ENCODE measurements at places on chromosomes 3 and 15.

DNA sequence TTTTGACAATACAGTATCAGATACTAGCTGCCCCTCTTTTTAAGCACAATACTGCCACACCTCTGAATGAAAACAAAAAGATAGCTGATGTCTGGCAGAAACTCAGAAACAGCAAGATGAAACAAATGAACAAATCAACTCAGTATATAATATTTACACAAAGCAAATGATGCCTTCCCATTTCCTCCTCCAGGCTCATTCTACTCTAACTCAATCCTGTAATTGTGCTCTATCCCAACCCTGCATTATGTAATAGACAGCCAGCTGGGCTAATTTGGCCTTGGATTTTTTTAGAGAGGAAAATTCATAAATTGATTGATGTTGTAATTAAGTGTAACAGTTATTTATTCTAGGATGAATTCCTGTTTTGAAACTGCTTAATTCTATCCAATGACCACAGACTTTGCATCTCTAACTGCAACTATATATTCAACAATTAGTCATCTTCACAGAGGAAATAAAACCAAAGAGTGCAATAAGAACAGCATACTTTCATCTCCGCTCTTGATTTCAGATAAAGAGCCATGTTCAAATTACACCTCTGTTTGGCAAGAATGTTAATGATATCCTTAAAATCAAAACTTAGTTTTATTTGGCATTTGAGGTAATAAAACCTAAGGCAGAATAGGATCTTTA is 6.1 kb downstream of the ATG3 start:
- no peak for DNase-seq

DNA sequence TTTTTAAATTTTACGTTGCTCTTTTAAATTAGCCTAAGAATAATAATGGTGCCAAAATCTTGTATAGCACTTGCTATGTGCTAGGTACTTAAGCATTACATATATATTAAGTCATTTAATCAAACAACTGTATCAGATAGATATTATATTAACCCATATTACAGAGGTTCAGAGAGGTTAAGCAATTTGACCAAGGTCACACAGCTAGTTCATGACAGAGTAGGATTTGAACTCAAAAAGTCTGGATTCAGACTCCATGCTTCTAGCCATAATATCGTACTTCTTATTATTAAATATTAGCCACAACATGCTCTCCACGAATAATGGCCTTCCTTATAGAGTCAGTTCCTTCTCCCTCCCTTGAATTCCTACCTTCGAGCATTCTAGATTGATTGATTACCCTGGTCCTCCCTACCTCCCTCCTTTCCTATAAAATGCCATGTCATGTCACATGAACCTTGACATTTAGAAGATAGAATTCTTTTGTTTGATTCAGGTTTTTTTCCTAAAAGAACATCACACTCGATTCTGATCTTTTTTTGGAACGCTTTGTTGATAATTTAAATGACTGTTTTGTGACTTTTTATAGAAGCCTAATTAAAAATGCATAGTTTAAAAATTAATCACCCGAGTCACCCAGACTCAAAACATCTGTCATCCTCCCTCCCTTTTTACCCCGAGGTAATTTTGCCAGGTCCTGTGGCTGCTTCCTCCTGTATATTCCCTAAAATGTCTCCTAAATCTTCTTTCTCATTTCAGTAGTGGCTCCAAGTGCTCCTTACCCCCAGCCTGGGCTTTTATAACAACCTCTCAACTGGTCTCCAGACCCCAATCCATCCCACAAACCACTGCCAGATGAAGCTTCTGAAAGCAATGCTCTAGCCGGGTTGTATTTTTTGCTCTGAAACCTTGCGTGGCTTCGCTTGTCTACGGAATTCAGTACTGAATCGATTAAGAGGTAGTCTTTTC is 8.5 kb upstream of the PSMD6 start:
- DNase-seq: no peak

DNA sequence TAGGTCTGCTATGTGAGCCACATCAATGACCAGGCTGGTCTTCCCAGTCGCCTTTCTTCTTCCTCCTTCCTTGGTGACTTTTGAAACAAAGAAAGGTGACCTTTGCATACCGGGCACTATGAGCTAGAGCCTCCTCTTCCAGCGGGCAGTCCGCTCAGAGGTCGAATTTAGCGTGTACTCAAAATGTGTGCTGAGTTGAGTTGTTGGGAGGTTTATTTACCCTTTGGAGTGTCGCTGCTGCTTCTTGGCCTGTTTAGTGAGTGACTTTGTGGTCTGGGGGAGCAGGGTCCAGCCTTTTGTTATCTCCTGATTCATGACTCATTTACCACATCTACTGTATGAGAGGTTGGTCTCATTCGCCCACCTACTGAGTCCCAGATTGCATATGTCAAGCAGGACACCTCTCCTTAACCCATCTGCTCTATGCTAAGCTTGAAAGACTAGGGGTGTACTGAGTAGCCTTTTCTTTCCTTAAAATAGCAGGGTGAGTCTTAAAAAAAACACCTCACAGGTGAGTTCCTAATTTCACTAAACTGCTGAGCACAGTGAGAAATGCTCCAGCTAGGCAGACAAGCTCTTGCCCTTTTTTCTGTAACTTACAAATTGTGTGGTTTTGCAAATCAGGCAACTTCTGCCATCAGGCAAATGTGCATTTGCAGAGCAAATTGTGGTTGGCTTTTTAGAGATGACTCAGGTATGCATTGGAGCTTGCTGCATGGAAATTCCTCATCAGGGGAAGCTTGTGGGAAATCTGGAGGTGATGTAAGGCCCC is 3.2 kb upstream of the SIAH2 start:
- DNase-seq: no peak

- DNase-seq: no peak
These were observed 10.1 kb downstream of the ETV5 start for GRCh38 chr3:186098740-186099139.

DNA sequence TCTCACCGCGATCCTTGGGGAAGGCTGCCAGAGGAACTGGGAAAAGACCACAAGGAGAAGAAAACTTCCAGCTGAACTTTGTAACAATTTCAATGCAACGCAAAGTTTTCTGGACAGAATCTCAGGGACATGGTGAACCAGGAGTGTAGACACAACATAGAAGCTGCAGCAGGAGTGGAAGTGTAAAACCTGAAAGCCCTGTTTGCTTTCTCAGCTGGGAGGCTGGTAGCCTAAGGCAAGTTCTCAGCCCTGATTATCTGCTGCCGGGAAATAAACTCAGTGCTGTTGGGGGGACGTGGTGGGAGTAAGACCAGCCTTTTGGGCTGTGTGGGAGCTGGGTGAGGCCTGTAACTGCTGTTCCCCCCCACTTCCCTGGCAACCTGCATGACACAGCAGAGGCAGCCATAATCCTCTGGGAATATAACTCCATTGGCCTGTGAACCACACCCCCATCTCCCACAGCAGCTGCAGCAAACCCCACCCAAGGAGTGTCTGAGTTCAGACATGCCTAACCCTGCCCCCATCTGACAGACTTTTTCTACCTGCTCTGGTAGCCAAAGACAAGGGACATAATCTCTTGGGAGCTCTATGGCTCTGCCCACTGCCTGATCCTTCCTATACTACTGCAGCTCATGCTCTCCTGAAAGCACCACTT is 106.7 kb downstream of the ZNF621 start:
- DNase-seq: no peak

DNA sequence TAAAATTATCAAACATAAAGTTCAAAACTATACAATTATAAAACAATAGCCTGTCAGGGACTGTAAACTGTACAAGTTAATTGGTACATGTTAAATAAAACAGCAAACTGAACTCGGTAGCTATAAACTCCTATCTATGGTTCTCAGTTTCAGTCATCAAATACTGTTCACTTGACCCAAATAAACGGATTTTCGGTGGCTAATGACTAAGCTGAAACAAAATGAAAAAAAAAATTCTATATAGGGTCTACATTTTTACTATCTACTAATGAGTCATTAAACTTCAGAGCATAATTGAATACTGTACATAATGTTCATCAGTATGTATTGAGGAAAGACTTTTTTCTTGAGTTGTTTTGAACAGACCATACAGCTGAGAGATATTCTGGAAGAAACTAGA is 6.6 kb downstream of the PROK2 start:
- DNase-seq: no peak

GRCh38 chr3:39744746-39745145 is 64.7 kb upstream of the MYRIP start:
- no peak for DNase-seq

- no peak for DNase-seq
These were observed 10.4 kb downstream of the VPS18 start for GRCh38 chr15:40904552-40905201.

DNA sequence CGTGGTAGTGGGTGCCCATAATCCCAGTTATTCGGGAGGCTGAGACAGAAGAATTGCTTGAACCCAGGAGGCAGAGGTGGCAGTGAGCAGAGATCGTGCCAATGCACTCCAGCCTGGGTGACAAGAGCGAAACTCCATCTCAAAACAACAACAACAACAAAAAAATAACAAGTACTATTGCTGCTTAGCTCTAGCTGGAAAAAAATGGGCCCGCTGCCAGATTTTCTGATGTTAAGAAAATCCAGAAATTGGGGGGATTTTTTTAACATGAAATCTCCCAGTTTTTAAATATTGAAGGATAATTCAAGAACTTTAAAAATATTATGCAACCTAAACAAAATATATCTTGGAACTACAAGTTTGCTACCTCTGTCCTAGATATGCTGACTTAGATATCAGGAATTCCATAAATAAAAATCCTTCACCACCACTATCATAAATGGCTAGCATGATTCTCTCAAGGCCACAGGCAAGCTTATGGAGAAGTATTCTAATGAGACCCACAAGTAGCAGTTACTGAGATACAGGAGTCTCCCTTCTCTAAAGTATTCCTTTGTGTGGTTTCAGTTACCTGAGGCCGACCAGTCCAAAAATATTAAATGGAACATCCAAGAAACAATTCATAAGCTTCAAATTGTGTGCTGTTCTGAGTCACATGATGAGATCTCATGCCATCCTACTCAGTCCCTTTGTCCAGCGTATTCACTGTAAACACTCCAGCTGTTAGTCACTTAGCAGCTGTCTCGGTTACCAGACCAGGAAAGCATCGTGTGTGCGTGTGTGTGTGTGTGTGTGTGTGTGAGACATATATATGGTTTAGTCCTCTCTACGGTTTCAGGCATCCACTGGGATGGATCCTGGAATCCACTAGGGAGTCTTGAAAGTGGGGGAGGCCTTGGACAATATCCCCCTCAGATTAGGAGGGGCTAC is 277.2 kb downstream of the TBL1XR1 start:
- DNase-seq: no peak

DNA sequence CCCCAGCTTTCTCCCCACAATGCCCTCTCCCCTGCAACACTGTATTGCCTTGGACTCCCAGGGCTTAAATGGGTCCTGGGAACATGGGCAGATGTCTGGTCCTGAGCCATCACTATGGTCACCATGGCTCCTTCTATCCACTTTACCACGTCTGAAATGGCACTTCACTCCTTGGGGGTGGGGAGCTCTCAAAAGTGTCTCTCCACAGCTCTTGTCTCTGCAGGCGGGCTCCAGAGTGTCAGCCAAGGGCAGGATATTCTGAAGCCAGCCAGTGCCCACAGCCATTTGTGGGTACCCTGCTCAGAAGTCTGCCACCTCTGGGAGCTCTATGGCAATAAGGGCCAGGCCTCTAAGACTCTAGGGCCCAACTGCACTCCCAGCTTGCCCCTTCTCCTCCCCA is 163.9 kb downstream of the PPM1L start:
- no peak for DNase-seq

- DNase-seq: no peak
These were observed 17.5 kb downstream of the OSTN start for GRCh38 chr3:191216510-191216909.

- DNase-seq: no peak
These were observed 45.8 kb upstream of the CCDC174 start for GRCh38 chr3:14605744-14606143.

GRCh38 chr3:197333901-197334639 is 35.7 kb upstream of the DLG1 start:
- no peak for DNase-seq

DNA sequence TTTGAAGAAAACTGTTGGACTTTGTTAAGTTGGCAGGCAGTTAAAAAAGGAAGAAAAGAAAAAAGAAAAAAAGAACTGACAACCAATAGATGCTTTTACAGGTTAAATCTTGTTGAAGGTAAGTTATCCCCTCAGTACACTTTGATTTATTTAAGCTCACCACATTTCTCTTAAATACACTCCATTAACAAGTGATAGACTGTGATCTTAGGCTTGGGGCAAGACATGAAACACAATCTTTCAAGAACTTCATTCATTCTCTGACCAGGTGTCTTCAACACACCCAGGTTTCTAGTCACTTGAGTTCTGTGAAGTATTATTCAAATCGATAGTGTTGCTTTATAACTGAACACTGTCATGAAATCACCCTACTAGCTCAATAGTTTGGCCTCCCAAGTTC is 751.9 kb downstream of the ROBO1 start:
- DNase-seq: no peak

- DNase-seq: no peak
These were observed 63.9 kb downstream of the ADCY5 start for GRCh38 chr3:123385001-123385401.

- no peak for DNase-seq
These were observed 8.7 kb downstream of the SPSB4 start for GRCh38 chr3:141059816-141060215.

GRCh38 chr3:4030624-4031023 is 231.4 kb downstream of the LRRN1 start:
- DNase-seq: no peak

DNA sequence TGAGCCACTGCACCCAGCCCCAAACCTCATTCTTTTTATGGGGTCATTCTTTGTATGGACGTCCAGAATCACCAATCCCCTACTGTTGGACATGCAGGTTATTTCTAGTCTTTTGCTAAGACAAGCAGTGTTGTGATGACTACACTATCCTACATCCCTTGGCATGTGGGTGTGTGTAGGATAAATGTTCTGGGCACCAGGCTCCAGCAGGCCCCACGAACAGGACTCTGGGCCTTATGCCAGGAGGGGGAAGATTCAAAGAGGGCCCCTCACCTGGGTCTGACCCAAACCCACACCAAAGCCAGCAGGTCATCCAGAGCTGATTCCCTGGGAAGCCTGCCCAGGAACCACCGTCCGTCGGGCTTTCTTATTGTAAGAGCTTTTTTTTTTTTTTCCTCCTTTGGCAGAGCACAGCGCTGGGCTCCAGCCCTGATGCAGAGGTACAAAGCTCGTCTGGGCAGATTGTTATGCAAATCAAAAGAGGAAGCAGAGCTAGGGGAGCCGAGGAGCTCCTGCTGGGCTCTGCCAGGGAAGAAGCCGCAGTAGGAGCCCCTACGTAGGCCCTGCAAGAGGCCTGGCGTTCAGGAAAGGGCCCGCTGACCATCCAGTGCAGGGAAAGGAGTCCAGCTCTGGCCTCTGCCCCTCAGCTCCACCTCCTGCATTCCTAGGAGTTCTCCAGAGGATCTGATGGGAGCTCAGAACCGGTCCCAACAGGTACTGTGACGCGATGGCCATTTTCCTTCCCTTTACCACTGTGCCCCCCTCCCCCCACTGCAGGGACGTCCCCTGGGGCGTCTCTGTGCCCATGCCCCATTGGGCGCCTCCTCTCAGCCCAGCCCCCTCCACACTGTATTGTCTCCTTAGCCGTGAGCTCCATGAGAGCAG is 29.0 kb upstream of the FURIN start:
- DNase-seq: no peak

DNA sequence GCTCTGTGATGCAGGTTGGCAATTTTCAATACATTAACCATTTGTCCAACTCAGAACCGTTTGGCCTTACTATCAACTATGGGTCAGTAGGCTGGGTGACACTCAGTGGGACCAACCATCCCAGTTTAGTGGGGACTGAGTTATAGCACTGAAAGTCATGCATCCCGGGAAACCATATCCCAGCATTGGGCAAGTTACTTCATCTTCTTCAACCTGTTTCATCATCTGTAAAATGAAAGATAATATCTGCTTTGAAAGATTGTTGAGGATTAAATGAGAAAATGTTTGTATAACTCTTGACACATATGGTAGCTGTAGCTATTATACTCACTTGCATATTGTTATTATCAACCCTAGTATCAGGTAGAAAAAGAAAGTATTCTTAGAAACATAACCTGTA is 11.9 kb downstream of the RAB27A start:
- no peak for DNase-seq

All from activated CD8-positive, alpha-beta memory T cell treated with anti-CD3 and anti-CD28 coated beads for 1 hour (primary cell).